ENCODE measurements at places on chromosomes 5 and 9.

GRCh38 chr5:61779743-61780142 lies 447.7 kb downstream of the ZSWIM6 start:
- DNase-seq, result no peak

- DNase-seq, result no peak
Measured at GRCh38 chr9:71652480-71652879, 115.8 kb downstream of the CEMIP2 start.

- no peak for DNase-seq
Measured at GRCh38 chr9:99895510-99895909, 10.9 kb upstream of the STX17 start.

DNA sequence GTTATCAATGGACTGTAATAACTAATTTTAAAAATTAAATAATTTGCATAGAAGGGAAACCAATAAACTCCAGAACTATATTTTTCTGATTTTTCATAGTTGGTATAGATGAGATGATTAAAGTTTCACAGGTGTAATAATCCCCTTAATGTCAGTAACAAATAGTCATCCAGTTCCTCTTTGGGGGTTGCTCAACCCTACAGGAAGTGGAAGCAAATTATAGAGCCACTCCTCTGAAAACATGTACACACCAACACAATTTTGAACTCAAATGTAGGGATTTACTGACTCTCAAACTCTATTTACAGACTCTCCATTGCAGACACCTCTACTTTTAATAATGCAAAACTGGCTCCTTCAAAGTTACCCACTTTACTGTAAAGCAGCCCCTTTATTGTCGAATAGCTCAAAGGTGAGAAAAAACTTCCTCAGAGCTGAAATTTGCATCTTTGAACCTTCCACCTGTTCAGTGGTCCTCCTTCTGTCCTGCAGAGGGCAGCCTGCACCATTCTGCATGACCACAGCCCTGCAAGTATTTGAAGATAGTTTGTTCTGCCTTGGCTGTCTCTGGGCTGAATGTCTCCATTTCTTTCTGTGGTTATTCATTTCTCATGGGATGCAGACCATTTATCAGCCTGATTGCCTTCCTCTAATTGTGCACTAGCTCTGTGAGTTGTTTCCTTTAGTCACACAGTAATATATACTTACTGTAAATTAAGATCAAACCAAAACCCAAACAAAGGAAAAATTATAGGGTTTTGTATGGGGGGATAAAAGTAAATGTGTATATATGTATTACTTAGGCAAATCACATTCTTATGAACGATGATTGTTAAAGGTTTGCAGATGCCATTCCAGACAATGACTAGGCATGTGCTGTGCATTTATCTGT lies 383.2 kb upstream of the SGCD start:
- DNase-seq, result no peak

DNA sequence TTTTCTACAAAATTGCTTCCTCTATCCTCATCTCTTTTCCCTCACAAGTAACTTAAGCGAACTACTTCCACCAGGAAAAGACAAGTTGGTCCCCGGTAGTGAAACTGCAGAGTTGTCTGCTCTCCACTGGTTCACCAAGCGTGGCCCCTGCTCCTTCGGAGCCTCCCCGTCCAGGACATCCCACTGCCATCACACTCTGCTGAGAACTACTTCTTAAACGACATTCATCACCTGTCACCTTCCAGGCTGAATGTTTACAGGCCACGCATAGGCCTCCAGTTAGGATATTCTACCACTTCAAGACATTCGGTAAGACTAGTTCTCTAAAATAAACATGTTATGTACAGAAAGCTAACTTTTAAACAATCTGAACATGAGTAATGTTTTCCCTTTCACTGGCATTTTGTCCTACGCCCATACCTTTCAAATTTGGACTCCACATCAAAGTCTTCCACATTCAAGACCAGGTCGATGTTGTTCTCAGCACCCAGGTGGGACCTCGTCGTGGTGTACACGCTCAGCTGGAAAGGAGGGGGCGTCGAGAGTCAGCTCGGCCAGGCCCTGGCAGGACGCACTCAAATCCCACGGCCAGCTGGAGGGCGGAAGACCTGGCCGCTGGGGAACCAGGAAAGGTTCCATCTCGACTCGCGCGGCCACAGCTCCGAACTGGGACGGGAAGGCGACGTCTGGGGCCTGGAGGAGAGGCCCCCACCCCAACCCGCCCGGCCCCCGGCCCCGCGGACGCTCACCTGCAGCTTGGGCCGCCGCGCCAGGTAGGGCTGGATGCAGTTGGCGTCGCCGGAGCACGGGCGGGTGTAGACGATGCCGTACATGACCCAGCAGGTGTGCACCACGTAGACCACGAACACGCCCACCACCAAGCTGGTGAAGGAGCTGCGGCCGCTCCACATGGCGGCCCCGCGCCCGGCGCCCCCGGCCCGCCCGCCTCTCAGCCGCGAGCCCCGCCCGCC lies 683 bp downstream of the CLPTM1L start:
- no peak for DNase-seq

DNA sequence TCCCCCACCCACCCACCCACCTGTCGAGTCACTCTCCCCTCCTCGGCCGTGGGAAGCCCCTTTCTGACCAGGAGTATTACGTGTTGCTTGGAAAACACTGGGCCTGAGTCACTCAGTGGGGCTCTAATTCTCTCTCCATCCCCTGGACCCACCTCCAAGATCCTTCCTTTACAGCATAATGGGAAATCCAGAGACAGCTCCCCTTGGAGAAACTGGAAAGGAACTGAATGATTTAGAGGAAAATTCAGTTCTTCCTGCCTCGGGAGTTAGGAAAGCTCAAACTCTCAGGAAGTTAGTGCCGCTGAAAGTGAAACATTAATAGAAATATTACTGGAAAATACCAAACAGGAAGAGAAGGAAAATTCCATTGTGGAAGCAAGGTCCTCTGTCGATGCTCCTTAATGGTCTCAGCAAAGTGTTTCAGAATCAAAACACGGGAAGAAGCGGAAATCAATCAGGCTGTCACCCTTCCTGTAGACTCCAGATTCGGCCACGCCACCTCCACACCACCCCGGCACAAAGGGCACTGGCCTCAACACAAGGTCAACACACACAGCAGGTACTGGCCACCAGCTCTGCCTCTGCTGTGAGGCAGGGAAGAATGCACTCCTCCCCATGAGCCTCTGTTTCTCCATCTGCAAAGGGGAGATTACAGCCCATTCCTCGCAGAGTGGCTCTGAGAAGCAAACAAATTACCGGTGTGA lies 9.6 kb downstream of the SHB start:
- no peak for DNase-seq

DNA sequence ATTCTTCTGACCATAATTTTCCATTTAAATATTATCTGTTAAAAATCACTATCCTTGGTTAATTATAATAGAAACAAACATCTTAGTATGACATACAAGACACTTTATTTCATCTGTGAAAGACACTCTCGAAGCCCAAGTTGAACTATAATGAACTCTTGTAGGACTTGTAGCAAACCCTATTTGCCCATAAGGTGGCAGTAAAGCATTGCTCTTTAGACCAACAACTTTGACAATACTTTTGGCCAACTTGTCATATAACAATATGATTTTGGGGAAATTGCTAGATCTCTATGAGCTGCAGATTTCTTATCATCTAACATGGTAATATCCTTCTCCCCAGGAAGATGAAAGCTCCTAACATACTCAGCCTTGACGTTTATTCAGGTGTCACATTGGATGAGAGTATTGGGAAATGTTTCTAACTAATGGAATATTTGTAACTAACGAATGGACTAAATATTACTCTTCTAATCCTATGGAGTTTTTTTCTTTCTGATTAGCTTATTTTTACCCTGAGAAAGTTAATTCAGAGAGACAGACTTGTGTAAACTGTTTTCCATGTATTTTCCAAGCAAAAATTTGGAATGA lies 11.0 kb downstream of the SPINK14 start:
- DNase-seq, result peak; percentile 44

- no peak for DNase-seq
Measured at GRCh38 chr9:3288686-3289085, 237.1 kb downstream of the RFX3 start.

DNA sequence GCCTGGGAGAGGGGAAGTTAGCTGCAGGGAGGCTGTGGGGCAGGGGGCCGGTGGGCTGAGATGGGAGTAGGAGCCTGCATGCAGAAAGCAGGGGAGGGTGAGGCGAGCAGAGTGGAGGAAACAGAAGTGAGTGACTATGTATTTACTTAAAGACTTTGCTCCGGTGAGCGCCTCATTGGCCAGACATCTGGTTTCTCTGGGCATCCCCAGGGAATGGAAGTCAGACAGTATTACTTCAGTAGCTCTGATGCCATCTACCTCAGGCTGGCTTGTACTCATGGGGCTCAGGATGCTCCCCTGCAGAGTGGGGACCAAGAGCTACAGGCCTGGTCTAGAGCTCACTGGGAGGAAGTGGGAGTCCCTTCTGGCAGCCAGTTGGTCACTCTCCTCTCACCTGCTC lies 78.2 kb upstream of the ARAP3 start:
- no peak for DNase-seq

DNA sequence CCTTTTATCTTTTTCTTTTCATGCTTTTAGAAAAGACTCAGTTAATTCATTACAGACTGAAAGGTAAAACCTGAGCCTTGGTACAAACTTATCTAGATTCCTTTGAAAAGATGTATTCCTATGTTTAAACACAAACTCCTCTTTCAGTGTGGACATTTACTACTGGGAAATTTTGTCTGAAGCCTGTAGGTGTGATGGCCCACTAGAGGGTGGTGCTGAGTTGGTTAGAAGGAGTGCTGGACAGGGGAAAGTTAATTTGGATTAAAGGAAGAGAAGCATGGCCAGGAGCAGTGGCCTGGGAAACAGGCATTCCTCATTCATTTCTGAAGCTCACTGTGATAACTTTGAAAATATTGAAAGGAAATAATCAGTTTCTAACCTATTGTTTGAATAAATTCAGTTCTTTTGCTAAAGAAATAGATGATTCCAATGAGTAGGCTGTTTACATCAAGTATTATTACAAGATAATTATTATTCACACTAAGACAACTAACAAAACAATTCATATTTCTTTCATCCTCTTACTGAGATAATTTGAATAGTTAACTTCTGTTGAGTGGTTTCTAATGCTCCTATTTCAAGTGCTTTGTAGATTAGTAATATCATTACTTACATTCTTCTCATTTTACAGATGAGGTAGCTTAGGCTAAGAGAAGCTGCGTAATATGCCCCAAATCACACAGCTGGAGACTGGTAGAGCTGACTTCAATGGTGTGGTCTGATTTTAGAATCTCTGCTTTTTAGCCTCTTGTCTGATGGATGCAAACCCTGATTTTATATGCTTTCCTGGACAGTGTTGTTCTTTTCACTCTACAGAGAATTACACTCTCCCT lies 150.9 kb downstream of the ADGRV1 start:
- DNase-seq, result peak; percentile 5

- DNase-seq, result no peak
Measured at GRCh38 chr5:120306303-120306702, 157.8 kb upstream of the PRR16 start.

GRCh38 chr5:97847920-97848631 lies 665.0 kb upstream of the RIOK2 start:
- no peak for DNase-seq

GRCh38 chr5:61228691-61229280 lies 66.5 kb upstream of the SMIM15 start:
- DNase-seq, result no peak

GRCh38 chr5:91383956-91384300 lies 811 bp upstream of the ARRDC3 start:
- DNase-seq, result peak; percentile 49

GRCh38 chr5:84274585-84275468 lies 109.9 kb downstream of the EDIL3 start:
- no peak for DNase-seq

- DNase-seq, result no peak
Measured at GRCh38 chr9:71790296-71790695, 22.0 kb upstream of the CEMIP2 start.

GRCh38 chr5:38265546-38266179 lies 7.3 kb downstream of the EGFLAM start:
- peak; percentile 44 for DNase-seq

DNA sequence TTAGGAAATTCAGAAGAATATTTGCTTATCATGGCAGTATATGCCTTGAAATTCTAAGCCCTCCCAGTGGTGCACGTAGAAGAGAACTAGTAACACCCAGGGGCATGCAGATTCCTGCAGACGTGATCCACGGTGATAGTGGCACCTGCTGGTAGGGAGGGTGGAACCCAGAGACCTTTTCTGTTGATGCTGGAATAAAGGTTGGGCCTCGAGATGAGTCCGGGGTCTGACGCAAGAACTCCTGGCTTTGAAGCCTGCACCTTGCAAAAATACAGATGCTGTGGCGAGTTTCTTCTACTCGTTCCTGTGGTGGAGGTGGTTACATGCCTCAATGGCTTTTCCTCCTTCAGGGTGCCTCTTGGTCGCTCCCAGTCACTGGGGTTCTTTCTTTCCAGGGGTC lies 39.5 kb upstream of the PHF2 start:
- DNase-seq, result no peak

DNA sequence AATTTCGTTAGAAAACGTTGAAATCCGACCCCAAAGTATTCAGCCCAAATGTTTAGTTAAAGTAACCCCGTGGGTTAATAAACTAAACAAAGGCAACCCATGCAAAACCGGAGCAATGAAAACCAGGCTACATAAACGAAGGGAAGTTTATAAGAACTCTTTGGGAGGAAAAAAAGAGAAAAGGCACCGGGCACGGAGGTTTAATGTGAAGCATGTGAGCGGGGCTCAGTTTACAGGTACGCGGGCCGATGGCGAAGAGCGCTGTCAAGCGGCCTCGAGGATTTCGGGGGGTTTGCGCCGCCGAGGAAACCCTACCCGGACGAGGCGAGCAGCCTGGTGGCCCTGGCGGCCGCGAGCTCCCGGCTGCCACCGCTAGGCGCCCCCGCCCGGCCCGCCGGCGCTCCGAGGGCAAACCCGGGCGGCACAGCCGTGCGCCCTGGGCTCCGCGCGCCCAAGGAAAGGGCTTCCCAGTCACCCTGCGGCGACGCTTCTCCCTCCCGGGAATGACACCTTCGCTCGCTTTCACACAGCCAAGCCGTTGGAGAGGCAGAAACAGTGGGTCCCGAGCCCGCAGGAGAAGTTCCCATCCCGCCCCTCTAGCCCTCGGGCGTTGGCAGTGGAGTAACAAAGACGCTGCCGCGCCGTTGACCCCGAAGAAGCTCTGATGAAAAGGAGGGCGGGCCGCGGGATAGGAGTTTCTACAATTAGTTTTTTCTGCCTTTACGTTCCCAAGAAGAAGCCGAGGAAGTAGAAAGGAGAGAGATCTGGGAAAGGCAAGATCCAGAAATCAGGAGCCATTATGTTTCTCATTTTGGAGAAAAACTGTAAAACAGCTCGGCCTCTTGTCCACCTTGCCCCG lies 126.0 kb downstream of the TMEM174 start:
- DNase-seq, result no peak

- no peak for DNase-seq
Measured at GRCh38 chr9:121945281-121945680, 147.8 kb downstream of the TTLL11 start.

GRCh38 chr5:169389318-169389717 lies 88.4 kb upstream of the SLIT3 start:
- no peak for DNase-seq

Data from hematopoietic multipotent progenitor cell treated with erythropoietin and hydrocortisone succinate and interleukin-3 and kit ligand, for 15 days (in vitro differentiated cells).